Activated CD8-positive, alpha-beta T cell treated with anti-CD3 and anti-CD28 coated beads for 36 hours (primary cell): ENCODE measurements at places on chromosomes 3 and 15. TPM values are rescaled to one million over a fixed set of nuclear protein-coding genes. Genes with fewer than 3 reads are reported as not detected.

DNA sequence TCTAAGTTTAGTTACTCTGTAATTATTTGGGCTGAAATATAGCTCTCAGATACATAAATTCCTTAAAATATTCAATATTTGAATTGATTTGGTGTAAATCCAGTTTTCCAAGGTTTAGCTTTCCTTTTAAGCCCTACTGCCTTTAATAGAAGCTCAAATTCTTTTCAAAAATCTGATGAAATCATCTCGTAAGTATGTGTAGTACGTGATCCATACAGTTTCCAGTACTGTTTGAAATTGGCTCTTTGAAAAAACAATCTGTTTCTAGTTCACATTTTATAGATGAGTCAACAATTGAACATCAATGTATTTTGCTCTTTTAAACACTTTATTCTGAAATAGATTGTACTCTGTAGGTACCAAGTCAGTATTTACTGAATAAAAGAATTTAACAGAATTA is 84.2 kb downstream of the LRRC49 start:
- no peaks in the 10 kb centered on the region for H3K36me3 ChIP-seq
- no peak overlapping the region for H3K27ac ChIP-seq
- no peak overlapping the region for H3K4me3 ChIP-seq
- no peaks in the 10 kb centered on the region for H3K4me1 ChIP-seq
- peaks cover 10% of the 10 kb centered on the region for H3K27me3 ChIP-seq
- DNase-seq = no peak

GRCh38 chr3:43606284-43606683 is 15.5 kb downstream of the ANO10 start:
- DNase-seq = no peak
- peaks cover 2% of the 10 kb centered on the region for H3K4me1 ChIP-seq
- no peak overlapping the region for H3K27ac ChIP-seq
- peaks cover 10% of the 10 kb centered on the region for H3K36me3 ChIP-seq
- no peak overlapping the region for H3K4me3 ChIP-seq

DNA sequence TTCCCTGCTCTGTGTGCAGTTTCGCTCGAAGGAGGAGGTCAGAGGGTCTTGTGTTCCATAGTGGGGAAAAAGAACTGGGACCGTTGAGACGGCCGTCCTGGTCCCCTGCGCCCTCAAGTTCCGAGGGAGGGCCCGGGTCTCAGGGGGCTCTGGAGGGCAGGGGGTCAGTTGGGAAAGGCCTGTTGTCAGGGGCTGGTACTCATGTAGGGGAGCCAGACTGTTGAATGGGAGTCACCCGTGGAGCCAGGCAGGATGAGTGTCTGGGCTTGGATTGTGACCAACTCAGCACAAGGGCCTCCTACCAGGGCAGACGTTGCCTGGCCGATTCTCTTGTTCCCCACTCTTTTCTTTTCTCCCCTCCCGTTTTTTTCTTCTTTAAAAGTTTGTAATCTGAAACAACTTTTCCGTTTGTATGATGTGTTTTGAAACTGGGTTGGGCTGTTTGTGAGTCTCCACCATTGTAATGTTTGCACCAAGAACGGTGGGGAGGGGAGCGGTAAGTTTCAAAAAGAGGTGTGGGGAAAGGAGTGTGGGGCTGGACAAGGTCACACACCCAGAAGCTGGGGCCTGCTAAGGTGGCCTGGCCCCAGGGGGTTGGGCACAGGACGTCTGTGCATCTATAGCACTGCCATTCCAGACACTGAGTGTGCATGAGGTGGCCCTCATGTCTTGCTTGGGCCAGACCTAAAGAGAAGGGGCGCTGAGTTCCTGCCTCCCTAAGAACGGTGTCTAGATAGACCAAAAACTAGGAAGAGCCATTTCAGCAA is 1.1 kb downstream of the CMTM7 start:
- DNase-seq = peak; percentile 50
- H3K36me3 ChIP-seq = peaks cover 16% of the 10 kb centered on the region
- peaks cover 55% of the 10 kb centered on the region for H3K4me1 ChIP-seq
- no peaks in the 10 kb centered on the region for H3K27me3 ChIP-seq
- H3K4me3 ChIP-seq = peak overlapping the region; percentile 87

DNA sequence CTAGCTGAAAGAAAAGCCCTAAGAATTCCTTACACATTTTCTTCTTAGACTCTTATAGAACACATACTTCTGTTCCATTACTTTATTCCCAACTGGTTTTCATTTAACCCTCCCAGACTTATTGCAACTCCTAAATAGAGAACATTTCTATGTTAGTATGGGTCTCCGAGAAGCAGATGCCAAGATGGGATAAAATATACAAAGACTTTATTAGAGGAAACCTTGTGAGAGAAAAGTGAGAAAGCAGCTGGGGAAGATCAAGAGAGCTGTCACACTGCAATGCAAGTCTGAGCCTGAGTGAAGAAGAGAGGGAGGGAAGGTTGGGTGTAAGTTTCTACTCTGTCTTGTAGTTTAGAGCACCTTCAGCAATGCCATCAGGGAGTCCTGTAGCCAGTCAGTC is 979.3 kb downstream of the IGSF11 start:
- H3K27ac ChIP-seq = no peak overlapping the region
- no peaks in the 10 kb centered on the region for H3K27me3 ChIP-seq

DNA sequence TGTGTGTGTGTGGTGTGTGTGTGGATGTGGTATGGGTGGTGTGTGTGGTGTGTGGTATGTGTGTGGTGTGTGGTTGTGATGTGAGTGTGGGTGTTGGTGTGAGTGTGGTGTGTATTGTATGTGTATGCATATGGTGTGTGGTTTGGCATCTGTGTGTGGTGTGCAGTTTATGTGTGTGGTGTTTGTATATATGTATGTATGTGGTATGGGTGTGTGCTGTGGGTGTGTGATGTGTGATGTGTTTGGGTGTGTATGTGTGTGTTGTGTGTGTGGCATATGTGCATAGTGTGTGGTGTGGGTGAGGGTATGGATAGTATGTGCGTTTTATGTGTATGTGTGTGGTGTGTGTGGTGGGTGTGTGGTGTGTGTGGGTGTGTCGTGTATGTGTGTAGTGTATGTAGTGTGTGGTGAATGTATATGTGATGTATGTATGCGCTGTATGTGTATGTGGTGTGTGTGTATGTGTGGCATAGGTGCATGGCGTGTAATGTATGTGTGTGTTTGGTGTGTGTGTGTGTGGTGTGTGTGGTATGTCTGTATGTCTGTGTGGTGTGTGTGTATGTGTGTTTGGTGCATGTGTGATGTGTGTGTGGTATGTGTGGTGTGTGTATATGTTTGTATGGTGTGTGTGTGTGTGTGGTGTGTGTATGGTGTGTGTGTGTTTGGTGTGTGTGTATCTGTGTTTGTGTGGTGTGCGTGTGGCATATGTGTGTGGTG is 58.0 kb downstream of the EFCAB12 start:
- no peaks in the 10 kb centered on the region for H3K36me3 ChIP-seq
- H3K4me1 ChIP-seq = no peaks in the 10 kb centered on the region
- no peak overlapping the region for H3K4me3 ChIP-seq
- H3K27me3 ChIP-seq = no peaks in the 10 kb centered on the region

GRCh38 chr3:157030712-157031111 is 129.2 kb downstream of the CCNL1 start:
- no peak overlapping the region for H3K27ac ChIP-seq
- peaks cover 3% of the 10 kb centered on the region for H3K4me1 ChIP-seq
- no peak for DNase-seq
- H3K27me3 ChIP-seq = peaks cover 10% of the 10 kb centered on the region

DNA sequence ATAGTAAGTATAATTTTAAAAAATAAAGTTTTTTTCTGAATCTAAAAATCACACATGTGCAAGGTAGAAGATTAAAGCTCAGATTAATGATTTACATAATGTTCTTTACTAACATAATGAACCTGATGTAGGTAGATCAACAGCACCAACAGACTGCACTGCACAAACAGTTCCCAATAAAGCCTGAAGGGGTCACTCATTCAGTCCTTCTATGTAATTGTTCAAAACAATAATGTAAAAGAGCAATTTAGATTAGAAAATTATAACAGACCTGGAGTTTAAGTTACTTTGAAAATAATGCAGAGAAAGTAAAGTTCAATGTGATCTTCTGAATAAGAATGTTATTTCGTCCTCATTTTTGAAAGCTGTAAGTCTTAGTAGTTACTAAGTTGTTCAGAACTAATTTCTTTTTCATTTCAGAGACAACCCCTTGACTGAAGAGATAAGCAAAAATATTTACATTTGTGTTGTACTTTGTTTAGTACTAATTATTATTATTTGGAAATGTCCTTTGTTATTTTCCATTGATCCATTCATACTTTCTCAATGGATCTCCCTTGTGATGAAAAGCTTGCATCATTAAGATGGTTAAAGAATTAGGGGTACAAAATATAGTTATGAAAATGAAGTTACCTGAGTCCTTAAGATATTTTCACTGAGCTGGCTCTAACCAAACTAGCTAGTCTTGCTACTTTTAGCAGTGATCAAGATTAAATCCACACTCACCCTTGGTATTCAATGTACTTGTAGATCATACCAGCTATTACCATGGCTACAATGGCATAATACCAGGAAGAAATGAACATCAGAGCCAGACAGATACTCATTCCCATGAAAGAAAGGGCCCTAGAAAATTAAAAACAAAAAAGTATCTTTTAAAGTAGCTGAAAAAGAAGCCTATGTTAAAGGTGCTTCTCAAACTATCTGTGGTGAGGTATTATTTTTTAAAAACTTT is 16.8 kb downstream of the EMC4 start:
- peaks cover 32% of the 10 kb centered on the region for H3K4me1 ChIP-seq
- peak; percentile 53 for DNase-seq
- peaks cover 20% of the 10 kb centered on the region for H3K36me3 ChIP-seq
- no peak overlapping the region for H3K4me3 ChIP-seq
- H3K27ac ChIP-seq = peak overlapping the region; percentile 23

GRCh38 chr3:53675022-53675697 is 171.1 kb downstream of the CHDH start:
- DNase-seq = no peak
- peaks cover 24% of the 10 kb centered on the region for H3K27me3 ChIP-seq
- no peaks in the 10 kb centered on the region for H3K36me3 ChIP-seq

DNA sequence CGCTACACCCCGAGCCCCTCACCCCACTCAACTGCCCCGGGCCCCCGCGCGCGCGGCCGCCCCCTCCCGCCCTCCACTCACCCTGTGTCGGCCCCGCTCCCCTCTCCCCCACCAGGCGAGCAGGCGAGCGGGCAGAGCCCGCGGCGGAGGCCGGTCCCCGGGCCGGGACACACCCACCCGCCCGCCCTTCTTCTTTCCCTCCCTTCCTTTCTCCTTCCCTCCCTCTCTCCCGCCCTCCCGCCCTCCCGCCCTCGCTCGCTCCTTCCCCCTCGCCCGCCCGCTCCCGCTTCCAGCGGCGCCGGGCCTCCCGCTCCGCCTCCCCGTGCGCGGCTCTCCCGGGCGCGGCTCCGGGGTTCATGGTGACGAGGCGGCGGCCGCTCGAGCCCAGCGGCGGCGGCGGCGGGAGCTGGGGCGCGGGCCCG is at the start of gene CTDSPL:
TSS of gene CTDSPL (plus strand) at position 261 of the 422 bp plus-strand sequence. CDS start 320 bp downstream, outside the sequence.
- H3K36me3 ChIP-seq = no peaks in the 10 kb centered on the region
- peaks cover 14% of the 10 kb centered on the region for H3K27me3 ChIP-seq
- no peak within 1 kb of the TSS for H3K27ac ChIP-seq
- no peak for DNase-seq
- peak within 1 kb of the TSS; percentile 68 for H3K4me3 ChIP-seq

- no peak overlapping the region for H3K4me3 ChIP-seq
- no peak overlapping the region for H3K27ac ChIP-seq
- peaks cover 2% of the 10 kb centered on the region for H3K27me3 ChIP-seq
Observed at GRCh38 chr3:69761896-69762767, 22.9 kb downstream of the MITF start.

GRCh38 chr15:51876169-51876568 is 46.7 kb downstream of the TMOD3 start:
- H3K27ac ChIP-seq = no peak overlapping the region
- no peaks in the 10 kb centered on the region for H3K27me3 ChIP-seq
- H3K4me1 ChIP-seq = peaks cover 14% of the 10 kb centered on the region
- no peak overlapping the region for H3K4me3 ChIP-seq

GRCh38 chr15:96627031-96627568 is 296.6 kb downstream of the NR2F2 start:
- no peaks in the 10 kb centered on the region for H3K4me1 ChIP-seq

- H3K4me1 ChIP-seq = no peaks in the 10 kb centered on the region
- no peak overlapping the region for H3K27ac ChIP-seq
- H3K27me3 ChIP-seq = no peaks in the 10 kb centered on the region
Observed at GRCh38 chr15:75508840-75509532, 57.5 kb upstream of the SIN3A start.

DNA sequence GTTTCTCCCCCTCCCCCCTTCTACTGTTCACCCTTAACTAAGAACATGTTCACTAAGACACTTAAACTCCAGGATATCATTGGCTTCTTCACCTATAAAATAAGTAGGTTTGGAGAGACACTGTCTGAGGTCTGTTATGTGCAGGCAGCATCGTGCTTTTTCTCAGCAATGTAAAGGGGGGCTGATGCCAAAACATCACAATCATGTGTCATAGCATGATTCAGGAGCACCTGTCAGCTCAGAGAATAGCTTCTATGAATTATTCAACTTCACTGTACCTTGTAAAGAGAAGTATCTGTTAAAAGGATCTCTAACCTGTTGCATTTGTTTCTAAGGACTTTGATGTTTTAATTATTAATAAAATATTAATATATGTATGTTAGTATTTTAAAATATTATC is 211.4 kb upstream of the EPHA3 start:
- DNase-seq = no peak
- H3K27me3 ChIP-seq = no peaks in the 10 kb centered on the region
- H3K4me3 ChIP-seq = no peak overlapping the region
- H3K36me3 ChIP-seq = no peaks in the 10 kb centered on the region
- H3K4me1 ChIP-seq = no peaks in the 10 kb centered on the region
- no peak overlapping the region for H3K27ac ChIP-seq

GRCh38 chr3:192921793-192922192 is 4.1 kb upstream of the MB21D2 start:
- H3K27me3 ChIP-seq = peaks cover 36% of the 10 kb centered on the region
- H3K4me1 ChIP-seq = peaks cover 15% of the 10 kb centered on the region
- DNase-seq = no peak
- H3K36me3 ChIP-seq = no peaks in the 10 kb centered on the region
- H3K27ac ChIP-seq = no peak overlapping the region
- no peak overlapping the region for H3K4me3 ChIP-seq

Gene ACKR2
- total RNA-seq = 1.4 TPM

Gene TRPC1
- total RNA-seq = 3.4 TPM

Gene NAA80
- total RNA-seq = 23.4 TPM

Gene BDH1
- total RNA-seq = 126 TPM

Gene WDR93
- not detected for total RNA-seq

Gene NXPE3
- total RNA-seq = 21.6 TPM

Gene TMEM266
- total RNA-seq = not detected
